ENCODE measurements at places on chromosomes 2 and 18.

DNA sequence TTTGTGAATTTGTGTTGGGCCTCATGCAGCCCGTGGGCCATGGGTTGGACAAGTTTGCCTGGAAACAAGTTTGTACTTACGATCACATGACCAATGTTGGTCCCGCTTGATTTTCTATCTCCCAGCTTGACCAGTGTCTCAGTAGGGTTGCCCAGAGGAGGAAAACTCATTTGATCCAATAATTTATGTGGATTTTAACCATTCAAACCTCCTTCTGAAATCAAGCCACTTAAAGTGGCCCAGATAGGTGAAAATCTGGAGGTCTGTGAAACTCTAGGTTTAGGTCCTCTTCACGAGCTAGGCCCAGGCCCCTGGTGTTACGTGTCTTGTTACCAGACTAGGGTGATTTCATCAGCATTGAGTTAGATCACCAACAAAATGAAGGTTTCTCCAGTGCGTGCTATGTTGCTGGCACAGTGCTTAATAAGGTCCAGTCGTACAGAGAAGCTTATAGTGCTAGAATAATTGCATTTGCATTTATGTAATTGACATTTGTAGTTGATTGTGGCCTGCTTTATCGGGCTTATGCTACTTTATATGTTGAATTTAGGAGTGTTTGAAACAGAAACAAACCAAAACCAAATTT, 4.4 kb downstream of the ACTR2 start:
- peak; percentile 41 for DNase-seq

DNA sequence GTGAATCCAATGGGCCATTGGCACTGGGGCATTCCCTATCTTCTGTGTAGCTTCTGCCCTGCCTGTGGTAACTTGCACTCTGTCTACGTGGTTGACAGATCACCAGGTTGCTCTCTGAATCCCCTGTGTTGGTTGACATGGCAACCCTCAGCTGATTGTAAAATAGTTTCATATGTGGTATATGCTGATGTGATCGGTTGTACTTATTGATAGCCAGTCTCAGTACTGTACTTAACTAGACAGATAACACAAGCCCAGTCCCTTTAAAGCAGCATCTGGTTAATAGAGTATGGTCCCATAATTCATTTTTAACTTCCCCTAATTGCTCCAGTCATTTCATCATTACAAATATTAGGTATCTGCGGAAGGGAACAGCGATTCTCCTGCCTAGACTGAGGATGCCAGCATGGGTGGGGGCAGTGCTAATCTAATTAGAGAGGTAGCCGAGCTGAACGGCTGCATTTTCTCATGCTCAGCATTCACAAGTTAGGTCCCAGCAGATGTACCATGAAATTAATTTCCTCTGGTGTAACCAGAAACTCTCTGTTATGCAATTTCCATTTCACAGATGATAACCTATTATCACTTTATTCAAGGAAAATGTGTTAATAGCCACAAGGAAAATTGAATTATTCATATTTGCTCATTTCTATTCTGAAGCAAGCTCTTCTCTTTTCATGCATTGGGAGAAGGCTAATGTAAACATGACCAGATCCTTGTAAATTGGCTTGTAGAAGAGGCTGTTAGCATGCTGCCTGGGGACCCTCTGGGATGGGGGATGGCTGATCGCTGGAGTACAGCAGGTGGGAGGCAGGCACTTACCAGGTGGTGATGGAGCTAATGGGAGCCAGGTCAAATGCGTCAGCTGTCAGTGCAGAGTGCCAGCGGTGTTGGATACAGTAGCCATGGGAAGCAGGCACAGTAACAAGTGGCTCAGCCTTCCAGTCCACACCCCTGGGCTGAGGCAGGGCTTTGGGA, 608.3 kb downstream of the GALR1 start:
- DNase-seq, result no peak

- peak; percentile 89 for DNase-seq
These were observed at the start of gene WNT10A for GRCh38 chr2:218880102-218880858. WNT10A (plus strand) TSS chr2:218880852; CDS start chr2:218880996, 144 bp downstream.

DNA sequence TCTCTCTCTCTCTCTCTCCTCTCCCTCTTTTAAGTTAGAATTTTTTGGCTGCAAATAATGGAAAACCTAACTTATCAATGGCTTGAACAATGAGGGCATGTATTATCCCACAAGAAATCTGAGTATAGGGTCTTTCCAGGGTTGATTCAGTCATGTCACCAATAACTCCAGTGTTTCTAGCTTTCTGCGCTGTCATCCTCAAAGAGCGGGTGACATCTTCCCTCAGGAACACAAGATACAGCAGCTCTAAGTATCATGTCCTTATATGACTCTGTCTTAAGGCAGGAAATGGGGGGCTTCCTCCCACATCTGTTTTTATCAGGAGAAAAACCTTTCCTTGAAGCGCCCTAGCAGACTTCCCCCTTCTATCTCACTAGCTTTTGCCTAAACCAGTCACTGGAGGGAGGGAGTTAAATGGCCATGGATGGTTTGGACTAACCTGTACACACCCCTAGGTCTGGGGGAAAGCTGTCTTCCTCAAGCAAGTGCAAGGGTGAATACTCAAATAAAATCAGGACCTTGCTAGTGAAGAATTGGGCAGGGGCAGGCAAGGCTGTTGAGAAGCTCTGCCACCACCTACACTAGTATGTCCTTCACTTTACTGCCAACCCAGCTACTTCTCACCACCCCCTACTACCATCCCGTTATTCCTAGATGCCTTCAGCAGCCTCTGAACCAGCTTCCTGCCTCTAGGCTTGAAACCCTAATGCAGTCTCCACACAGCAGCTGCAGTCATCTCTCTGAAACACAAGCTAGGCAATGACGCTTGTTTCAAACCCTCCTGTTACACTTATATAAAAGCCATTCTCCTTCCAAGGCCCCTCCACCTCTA, 7.5 kb upstream of the TUBA4A start:
- no peak for DNase-seq

- DNase-seq, result no peak
These were observed 52.6 kb downstream of the PPP4R1 start for GRCh38 chr18:9561759-9562158.

Data from GM13976 (cell line).